ENCODE measurements at places on chromosomes 6 and 20. TPM values are rescaled to one million over a fixed set of nuclear protein-coding genes. Genes with fewer than 3 reads are reported as not detected.

GRCh38 chr6:148407372-148407771 is 64.7 kb downstream of the SASH1 start:
- H3K36me3 ChIP-seq: no peaks in the 10 kb centered on the region
- peaks cover 6% of the 10 kb centered on the region for H3K4me1 ChIP-seq
- H3K27me3 ChIP-seq: no peaks in the 10 kb centered on the region
- DNase-seq: no peak
- no peak overlapping the region for H3K4me3 ChIP-seq

- no peak for DNase-seq
- H3K4me1 ChIP-seq: no peaks in the 10 kb centered on the region
- no peak overlapping the region for H3K27ac ChIP-seq
- H3K36me3 ChIP-seq: no peaks in the 10 kb centered on the region
- H3K4me3 ChIP-seq: no peak overlapping the region
Measured at GRCh38 chr6:112270756-112271155, 16.4 kb upstream of the LAMA4 start.

- no peaks in the 10 kb centered on the region for H3K4me1 ChIP-seq
- DNase-seq: no peak
- no peak overlapping the region for H3K4me3 ChIP-seq
- H3K36me3 ChIP-seq: no peaks in the 10 kb centered on the region
- no peaks in the 10 kb centered on the region for H3K27me3 ChIP-seq
Measured at GRCh38 chr6:96909811-96910210, 12.1 kb upstream of the NDUFAF4 start.

GRCh38 chr6:3140201-3140600 is 17.1 kb downstream of the TUBB2A start:
- no peak overlapping the region for H3K4me3 ChIP-seq
- no peaks in the 10 kb centered on the region for H3K4me1 ChIP-seq
- H3K27me3 ChIP-seq: no peaks in the 10 kb centered on the region
- H3K36me3 ChIP-seq: peaks cover 45% of the 10 kb centered on the region
- DNase-seq: no peak
- peak overlapping the region; percentile 73 for H3K27ac ChIP-seq

DNA sequence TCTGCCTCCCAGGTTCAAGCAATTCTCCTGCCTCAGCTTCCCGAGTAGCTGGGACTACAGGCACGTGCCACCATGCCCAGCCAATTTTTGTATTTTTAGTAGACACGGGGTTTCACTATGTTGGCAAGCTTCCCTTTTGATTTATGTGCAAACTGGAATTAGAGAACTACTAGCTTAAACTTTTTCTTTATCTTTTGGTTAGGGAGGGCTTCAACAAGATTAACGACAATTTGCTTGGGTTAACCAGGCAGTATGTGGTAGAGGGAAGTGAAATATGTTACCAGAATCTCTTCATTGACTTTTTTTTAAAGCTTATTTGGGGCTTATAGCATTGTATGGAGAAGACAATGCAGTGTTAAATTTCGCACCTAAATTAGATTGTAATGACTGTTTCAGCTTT is 9.0 kb downstream of the MYO6 start:
- no peaks in the 10 kb centered on the region for H3K36me3 ChIP-seq
- H3K27ac ChIP-seq: no peak overlapping the region
- no peak for DNase-seq
- H3K4me3 ChIP-seq: no peak overlapping the region

DNA sequence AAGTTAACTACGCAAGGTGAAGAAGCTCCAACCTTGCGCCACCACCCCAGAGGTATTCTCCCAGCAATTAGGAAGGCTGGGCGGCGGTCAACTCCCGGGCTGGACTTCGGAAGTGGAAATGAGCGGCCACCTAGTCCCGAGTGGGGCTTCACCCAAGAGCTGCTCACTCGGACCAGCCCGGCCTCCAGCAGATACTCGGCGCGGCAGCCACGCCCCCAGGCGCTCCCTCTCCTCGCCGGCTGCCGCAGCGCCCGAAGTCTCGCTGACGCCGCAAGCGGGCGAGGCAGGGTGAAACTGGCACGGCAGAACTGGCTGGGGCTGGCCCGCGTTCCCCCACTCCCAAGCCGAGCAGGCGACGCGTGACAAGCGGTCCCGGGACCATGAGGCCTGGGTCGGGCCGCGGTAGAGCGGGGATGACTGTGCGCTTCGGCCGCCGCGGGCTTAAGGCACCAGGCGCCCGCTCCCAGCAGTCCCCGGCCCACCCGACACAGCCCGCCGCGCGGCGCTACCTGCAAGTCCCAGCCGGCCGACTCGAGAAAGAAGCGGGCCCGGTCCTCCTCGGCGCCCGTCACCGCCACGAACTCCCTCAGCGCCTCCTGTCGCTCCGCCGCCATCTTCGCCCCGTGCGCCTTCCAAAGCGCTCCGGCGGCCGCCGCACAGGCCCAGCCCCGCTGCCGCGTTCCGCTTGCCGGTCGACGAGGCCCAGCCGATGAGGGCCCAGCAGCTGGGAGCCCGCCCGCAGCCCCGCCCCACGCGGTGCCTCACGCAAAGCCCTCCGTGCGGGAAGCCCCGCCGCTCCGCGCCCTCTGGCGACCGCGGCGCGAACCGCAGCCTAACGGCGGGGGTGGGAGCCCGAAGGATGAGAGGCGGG is at the start of gene NSFL1C:
NSFL1C (minus strand) TSS at position 639 of the 871 bp plus-strand sequence; CDS start at position 614, 25 bp downstream.
- H3K4me3 ChIP-seq: peak within 1 kb of the TSS; percentile 96
- H3K27me3 ChIP-seq: no peaks in the 10 kb centered on the region
- H3K27ac ChIP-seq: peak within 1 kb of the TSS; percentile 91
- no peaks in the 10 kb centered on the region for H3K36me3 ChIP-seq
- peaks cover 14% of the 10 kb centered on the region for H3K4me1 ChIP-seq

TRIM40 gene
- 12.7 TPM for total RNA-seq

DNA sequence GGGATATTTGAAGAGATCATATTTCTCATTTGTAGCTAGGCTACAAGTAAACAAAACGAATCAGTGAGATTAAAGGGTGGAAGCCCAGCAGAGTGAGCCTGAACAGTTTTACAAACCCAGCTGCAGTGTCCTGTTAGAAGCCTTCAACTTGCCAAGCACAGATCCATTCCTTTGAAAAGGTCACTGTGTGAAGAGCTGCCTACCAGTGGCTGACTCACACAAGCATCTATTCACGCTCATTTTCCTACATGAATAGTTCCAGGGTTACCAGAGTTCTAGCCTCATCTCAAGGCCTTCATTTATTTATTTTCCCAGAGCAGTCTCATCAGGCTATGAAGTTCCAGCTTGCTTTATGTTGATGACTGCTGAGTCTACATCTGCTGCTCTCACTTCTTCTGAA is 25.7 kb upstream of the MLIP start:
- peak overlapping the region; percentile 66 for H3K27ac ChIP-seq
- no peaks in the 10 kb centered on the region for H3K4me1 ChIP-seq
- no peaks in the 10 kb centered on the region for H3K27me3 ChIP-seq
- H3K4me3 ChIP-seq: no peak overlapping the region
- DNase-seq: no peak

GRCh38 chr6:21633511-21634109 is 40.1 kb downstream of the SOX4 start:
- DNase-seq: no peak
- H3K36me3 ChIP-seq: no peaks in the 10 kb centered on the region
- no peak overlapping the region for H3K27ac ChIP-seq
